ENCODE measurements at places on chromosomes 4 and X.

GRCh38 chr4:177369372-177369771 lies 59.7 kb downstream of the NEIL3 start:
- no peak for DNase-seq

DNA sequence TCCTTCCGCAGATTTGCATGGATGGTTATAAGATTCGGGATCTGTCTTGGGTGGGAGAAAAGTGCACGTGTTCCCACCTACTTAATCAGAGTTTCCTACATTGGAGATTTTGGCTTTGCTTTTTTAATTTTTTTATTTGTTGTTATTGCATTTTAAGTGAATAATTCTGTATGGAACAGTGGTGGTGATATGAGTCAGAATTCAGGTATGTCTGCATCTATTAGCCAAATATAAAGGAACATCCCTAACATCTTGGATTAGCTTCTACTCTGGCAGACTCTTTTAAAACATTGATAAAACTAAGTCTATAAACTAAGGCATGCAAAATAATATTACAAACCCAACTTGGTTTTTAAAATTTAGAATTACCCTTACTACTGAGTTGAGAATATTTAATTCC lies 659.8 kb upstream of the EPHA5 start:
- no peak for DNase-seq

DNA sequence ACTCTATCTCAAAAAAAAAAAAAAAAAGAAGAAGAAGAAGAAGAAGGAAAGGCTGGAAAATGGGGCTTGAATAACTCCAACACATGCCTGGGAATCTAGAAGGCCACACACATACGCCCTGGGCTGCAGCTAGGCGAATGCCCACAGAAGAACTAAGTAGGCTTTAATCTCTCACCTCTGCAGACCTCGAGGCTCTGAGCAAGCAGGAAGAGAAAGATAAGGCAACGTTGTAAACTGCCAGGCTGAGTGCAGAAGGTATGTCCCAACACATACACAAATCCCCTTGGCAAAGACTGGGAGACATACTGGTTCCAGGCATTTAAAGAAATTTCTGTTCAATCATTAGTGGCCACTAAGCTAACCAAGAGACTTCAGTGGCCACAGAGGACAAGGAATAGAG lies 18.4 kb downstream of the SLC38A5 start:
- DNase-seq: no peak

DNA sequence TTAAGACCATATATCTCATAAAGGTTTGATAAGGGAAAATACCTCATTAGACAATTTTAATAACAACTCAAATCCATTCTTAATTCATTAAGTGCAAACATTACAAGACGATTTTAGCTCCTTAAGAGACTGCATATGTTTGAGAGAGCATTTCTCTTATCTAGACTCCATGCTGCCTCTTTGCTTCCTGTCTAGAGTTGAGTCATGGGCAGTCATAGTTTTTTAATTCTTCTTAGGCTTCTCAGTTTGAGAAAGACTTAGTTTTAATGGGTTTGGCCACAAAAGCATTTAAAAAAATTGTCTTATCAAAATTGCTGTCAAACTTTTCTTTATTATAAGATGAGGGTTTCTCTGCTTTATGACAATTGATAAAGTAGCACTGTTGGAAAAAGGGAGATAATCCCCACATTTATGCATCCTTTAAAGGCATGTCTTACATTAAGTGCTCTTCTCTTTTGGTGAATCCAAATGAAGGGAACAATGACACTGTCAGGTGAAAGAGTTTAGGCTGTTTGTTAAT lies 713.4 kb downstream of the PCDH18 start:
- DNase-seq: no peak
